H1 (cell line): ENCODE measurements at places on chromosomes 4 and X. TPM values are rescaled to one million over a fixed set of nuclear protein-coding genes. Genes with fewer than 3 reads are reported as not detected.
A peak's percentile ranks its signal among the peaks of the same experiment; 100 is the strongest.

DNA sequence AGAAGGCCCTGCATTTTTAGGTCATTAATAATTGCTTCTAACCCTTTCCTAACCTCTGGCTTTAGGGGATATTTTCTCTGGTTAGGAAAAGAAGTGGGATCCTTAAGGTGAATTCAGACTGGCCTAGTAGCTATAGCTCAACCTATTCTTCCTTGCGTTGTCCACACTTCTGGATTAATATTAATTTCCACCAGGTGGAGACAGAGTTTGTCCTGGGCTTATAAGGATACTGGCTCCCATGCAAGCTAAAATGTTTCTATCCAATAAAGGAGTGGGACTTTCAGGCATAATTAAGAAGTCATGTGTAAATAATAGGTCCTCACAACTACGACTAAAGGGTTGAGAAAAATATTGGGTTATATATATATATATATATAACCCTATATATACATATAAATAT lies 860.0 kb upstream of the POU3F4 start:
- no peak for DNase-seq

- DNase-seq: no peak
Measured at GRCh38 chr4:140932501-140933045, 176.4 kb upstream of the TBC1D9 start.

DNA sequence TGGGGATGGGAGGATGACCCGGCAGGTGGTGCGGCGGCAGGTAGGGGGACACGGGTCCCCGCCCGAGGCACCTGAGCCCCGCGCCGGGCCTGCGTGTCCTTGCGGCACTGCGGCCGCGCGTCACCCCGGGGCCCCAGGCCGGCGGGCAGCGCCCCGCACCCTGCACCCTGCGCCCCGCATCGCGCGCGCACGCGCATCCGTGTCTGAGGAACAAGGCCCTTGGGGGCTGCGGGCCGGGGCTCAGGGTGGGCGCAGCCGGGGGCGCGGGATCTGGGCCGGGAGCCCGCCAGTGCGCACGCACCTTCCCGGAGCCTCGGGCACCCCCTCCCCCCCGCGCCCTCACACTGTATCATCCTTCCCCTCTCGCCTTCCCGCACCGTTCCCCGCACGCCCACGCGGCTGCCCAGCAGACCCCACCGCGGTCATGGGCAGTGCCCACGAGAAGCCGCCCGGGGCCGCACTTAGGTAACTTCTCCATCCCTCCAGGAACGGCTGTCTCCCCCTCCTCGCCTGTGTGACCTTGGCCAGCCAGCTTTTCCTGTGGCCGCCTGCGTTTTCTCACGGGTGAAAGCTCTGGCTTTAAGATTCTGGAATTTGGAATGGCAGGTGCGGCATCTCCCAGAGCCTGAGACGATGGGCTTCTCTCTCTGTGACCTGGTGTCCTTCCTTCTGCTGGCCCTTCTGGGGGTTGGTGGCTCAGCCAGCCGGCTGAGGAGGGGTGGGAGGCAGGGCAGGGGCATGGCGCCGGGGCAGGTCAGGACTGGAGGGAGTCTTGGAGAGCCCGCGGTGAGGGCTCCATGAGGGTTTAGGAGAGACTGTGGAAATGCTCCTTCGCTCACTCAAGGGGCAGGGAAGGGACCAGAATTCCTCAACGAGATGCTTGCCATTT lies 748 bp downstream of the ATP2B3 start:
- DNase-seq: no peak

GRCh38 chrX:41087201-41087600 lies 2.0 kb downstream of the USP9X start:
- DNase-seq: no peak

GRCh38 chr4:168923526-168924194 lies 86.4 kb downstream of the CBR4 start:
- peak; percentile 62 for DNase-seq

CCDC110 gene
- 2.5 and 3.1 TPM in 2 replicates for total RNA-seq

FAM53A gene
- total RNA-seq: 2.0 and 2.8 TPM in 2 replicates

DNA sequence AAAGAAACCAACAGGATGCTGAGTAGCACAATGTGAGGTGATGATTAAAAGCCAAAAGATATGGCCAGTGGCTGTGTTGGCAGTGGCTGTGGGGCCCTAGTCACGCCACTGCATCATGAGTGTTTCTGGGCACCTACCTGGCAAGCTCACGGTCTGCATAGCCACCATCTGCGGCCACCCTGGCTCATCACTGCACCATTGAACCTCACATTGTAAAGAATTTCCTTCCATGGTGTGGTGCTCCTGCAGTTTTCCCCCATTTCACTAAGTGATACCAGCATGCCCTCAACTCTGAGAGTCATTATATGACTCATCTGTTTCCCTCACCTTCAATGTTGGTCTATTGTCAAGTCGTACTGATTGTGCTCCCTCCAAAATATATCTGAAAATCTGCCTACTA lies 45.5 kb upstream of the CLNK start:
- DNase-seq: no peak

DNA sequence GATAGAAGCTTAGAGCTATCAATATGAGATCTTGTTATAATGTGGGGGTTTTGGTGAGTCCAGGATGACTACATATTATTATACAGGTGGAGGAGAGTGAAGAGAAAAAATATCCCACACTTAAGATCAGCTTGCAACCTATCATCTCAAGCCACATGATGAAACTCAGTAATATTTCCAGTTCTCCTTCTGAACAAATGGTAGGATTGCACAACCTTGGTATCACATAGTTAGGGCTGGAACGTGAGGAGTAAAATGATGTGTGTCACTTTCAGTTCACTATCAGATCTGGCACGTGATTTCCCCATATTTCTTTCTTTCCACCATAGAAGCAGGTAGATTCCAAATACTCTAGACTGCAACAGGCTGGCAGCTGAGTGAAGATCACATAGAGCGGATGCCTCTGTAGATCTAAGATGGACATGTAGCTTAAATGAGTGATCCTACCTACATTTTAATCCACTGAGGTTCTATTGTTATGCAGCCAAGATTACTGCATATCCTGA lies 150.6 kb upstream of the ANKRD50 start:
- no peak for DNase-seq

ARHGAP6 gene
- total RNA-seq: 0.63 and 0.82 TPM in 2 replicates

DMRTC1 gene
- total RNA-seq: not detected in 2 replicates

DNA sequence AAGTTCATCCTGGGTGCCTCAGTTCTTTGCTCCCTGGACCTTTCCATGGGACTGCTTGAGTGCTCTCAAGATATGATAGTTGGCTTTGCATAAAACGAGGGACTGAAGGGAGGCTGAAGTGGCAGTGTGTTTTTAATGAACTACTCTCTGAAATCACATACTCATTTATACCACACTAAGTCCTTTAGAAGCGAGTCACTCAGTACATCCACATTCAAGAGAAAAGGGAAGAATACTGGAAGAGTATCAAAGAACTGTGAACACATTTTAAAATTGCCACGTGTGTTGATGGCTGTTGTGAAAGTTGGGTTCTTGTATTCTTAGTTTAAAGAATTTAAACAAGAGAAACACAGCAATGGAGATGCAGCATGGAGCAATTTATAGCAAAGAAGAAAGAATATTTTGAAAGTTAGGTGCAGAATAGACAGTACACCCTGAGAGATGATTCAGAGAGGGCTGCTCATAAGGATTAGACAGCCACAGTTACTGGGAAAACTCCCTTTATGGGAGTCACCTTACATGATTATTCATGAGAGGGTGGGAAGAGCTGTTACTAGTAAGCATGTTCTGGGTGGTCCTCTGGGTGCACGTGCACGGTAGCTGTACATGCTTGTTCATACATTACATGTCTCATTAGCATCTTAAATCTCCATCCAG lies 380.7 kb downstream of the ADGRL3 start:
- no peak for DNase-seq

GRCh38 chrX:47502316-47503125 lies 19.5 kb upstream of the ZNF41 start:
- DNase-seq: no peak

GRCh38 chrX:50889582-50889981 lies 21.0 kb upstream of the BMP15 start:
- DNase-seq: peak; percentile 53

NMU gene
- total RNA-seq: 30.5 and 31.8 TPM in 2 replicates

- no peak for DNase-seq
Measured at GRCh38 chr4:75644095-75644494, 13.8 kb upstream of the CDKL2 start.

DNA sequence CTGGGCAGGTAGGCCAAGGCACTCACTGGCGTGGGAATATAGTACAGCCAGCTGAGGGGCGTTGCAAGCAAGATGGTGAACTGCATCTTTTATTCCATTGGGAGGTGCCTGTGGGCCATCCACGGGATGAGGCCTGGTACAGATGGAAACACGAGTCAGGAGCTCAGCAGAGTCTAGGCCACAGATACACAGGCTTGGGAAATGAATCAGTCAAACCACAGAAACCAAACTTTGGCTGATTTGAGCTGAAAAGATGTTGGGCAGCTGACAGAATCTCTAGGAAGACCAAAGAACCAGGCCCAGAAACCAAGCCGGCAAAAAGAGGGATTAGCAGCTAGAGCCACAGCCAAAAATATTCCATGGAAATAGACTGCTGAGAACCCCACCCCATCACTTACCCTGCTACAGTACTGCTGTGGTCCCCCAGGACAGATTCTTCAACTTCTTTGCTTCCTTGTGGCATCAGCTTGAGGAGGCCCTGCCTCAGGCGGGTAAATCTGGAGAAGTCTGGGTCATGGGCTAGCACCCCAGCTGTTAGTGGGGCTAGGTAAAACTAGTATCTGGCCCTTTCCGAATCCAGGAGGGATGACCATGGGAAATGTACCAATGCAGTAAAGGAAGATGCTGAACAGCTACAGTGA lies 75.4 kb downstream of the TMEM131L start:
- DNase-seq: no peak

DNA sequence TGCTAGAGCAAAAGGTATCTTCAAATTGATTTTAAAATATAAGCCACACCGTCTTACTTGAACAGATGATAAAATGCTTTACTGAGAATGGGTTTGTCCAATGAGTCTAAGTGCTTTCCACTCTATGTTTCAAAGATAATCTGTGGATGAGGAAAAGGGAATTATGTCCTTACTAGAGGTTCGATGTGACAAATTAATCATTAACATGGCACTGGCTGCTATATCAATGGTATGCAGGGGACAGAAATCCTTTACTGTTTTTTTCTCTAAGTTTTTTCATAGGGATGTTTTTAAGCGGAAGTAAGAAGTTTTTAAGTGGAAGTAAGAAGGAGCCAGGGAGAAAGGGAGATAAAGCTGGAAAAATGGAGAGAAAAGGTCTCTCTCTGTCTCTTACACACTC lies 38.0 kb downstream of the MID1IP1 start:
- no peak for DNase-seq
